ENCODE measurements at places on chromosomes 16 and 17.

DNA sequence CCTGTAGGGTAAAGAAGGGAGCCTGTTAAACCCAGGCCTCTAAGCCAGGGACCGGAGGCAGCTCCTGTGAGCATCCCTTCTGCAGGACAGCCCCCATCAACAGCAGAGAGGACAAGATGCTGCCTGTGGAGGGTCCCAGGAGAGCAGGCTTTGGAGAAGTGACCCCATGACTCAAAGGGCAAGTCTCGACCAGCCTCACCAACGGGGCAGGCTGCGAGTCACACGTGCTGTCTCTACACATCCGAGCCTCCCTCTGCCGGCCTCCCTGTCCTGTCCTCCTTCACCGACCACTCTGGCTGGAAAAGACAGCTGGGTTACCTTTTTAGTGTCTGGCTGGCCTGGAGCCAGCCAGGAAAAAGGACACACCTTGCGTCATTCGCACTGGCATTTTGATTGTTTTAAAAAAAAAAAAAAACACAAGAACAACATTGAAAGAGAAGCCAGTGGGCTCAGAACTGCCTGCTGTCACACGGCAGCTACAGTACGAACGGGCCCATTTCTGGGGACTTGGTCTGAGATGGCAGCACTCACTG is 74.5 kb upstream of the RCVRN start:
- no peak for DNase-seq

DNA sequence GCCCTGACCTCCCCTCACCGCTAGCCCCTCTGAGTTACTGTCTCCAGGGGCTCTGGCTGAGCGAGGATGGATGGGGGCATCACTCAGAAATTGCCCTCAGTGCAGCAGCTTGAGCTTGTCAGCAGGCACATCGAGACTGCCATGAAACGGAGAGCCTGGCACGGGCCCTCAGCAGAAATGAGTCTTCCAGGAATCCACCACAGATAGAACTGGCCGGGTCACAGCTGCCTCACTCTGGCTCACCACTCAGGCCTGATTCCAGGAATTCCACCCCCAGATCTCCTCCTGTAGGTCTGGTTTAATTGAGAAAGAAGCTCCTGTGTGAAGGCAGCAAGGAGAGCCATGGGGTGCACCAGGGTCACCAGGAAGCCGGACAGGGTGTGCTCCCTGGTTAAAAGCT is 85.5 kb downstream of the GSG1L start:
- DNase-seq: no peak

GRCh38 chr17:42428141-42428944 is 5.3 kb upstream of the CAVIN1 start:
- no peak for DNase-seq

- no peak for DNase-seq
Measured at GRCh38 chr17:21131137-21131536, 4.4 kb downstream of the DHRS7B start.

- DNase-seq: peak; percentile 69
Measured at GRCh38 chr17:4945176-4945943, 3.0 kb downstream of the PFN1 start.

DNA sequence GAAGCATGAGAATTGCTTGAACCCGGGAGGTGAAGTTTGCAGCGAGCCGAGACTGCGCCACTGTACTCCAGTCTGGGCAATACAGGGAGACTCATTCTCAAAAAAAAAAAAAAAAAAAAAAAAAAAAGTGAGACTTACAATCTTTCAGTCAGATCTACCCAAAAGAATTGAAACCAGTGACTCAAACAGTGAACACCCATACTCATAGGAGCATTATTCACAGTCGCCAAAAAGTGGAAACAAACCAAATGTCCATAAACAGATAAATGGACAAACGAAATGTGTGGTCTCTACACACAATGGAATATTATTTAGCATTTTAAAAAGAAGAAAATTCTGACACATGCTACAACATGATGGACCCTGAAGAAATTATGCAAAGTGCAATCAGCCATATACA is 9.1 kb upstream of the SCNN1B start:
- no peak for DNase-seq

GRCh38 chr16:58024486-58025350 is 836 bp upstream of the MMP15 start:
- DNase-seq: no peak

DNA sequence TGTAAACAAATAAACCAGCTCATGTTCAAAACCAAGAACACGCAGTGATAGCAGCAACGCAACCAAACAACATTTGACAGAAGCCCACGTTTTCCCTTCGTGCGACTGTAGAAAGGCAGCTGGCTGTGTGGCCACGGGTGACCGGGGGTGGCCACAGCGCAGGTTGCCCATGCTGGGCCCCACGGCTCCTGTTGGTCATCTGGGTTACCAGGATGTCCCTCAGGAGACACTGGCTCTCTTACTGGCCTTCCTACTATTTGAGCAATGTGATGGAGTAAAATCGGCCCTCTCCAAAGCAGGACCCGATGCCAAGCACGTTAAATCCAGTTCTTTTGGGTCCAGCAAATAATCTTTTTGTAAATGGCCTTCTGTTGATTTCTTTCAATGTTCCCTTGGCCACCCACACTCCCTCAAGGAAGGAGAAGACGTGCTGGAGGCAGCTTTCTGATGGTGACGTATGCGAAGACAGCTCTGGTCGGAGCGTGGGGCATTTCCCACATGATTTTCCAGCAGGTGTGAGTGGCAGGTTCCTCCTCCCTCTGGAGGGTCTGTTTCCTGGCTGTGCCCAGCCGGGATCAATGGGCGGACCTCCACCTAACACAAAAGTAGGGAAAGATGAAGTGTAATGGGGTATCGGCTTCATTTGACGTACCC is 143.1 kb upstream of the CHMP6 start:
- DNase-seq: no peak

Data from stimulated activated CD8-positive, alpha-beta memory T cell treated with anti-CD3 and anti-CD28 coated beads, Interleukin-15, amount 100 ng/mL, for 4 hours (primary cell).